ENCODE measurements at places on chromosomes 16 and 17.

DNA sequence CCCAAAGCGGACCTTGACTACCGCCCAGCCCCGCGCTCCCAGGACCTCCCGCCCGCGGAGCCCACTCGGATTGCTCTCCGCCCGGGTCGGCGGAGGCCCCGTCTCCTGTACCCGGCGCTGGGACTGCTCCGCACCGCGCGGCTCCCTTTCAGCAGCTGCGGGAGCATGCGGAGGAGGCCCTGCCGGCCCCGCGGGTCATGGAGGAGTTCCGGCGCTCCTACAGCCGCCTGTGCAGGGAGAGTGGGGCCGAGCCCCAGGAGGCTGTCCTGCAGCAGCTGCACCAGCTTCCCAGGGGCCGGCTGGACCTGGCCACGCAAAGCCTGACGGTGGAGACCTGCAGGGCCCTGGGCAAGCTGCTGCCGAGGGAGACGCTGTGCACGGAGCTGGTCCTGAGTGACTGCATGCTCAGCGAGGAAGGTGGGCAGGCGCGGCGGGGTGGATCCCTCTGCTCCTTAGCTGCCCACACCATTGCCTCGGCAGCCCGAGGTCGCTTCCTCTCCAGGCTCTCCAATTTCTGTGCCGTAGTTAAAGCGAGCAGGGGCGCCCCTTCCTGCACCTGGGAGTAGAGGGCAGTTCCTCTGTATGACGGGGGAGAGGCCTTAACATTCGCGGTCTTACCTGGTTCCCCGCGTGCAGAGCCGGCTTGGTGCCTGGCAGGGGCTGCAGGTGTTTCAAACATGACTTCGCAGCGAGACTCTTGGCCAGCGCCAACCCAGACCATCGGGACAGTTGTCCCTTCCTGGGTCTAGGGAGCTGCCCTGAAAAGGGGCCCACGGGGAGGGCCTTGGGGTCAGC lies 539 bp downstream of the LRRC45 start:
- DNase-seq, result no peak

- DNase-seq, result no peak
Observed at GRCh38 chr16:56267888-56268287, 76.6 kb downstream of the GNAO1 start.

DNA sequence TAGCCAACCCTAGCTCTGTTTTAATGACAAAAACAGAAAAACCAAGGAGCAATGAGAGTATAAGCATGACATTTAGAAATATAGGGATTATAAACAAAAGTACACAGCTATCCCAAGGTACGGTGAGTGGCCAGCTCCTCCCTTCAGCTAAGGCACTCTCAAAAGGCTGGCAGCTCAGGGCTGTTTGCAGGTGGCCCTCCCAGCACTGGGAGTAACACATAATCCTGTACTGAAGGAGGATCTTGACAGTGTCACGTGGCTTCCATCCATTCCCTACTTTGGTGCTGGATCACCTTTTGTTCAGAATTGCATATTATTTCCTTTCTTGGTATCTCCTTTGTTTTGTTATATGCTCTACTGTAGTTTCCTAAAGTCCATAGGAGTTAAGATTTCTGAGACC lies 500.8 kb downstream of the KCNJ18 start:
- DNase-seq, result no peak

DNA sequence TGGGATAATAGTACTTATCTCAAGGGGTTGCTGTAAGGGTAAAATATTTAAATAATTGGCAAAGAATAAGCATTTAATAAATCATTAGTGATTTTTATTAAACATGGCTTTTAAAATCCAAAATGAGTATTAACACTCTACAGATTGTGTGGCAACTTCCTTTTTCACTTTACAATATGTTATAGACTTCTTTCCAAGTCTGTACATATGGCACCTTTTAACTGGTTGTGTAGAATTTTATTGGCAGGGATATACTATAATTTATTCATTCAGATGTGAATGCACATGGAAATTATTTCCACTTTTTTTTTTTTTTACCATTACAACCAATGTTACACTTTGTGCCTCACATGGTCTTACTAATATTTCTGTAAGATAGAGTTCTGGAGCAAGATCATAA lies 15.7 kb upstream of the NLRP1 start:
- no peak for DNase-seq

DNA sequence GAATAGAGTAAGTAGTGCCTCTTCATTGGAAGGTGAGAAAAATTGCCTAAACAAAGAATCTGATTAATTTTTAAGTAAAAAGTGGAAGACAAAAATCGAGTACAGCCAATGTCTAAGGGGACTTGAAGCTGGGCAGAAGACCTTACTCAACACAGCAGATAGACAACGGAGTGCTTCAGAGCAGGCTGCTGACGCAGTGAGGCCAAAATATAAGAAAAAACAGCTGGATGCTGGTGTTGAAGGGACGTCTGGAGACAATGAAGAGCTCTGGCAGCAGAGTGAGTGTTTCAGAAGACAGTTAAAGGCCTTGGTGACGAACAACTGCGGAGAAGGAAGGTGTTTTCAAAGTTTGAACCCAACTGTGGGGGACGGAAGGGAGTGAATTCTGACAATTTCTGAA lies 169.8 kb downstream of the MRTFB start:
- no peak for DNase-seq

GRCh38 chr17:73895157-73895556 lies 250.9 kb upstream of the SDK2 start:
- DNase-seq, result no peak

DNA sequence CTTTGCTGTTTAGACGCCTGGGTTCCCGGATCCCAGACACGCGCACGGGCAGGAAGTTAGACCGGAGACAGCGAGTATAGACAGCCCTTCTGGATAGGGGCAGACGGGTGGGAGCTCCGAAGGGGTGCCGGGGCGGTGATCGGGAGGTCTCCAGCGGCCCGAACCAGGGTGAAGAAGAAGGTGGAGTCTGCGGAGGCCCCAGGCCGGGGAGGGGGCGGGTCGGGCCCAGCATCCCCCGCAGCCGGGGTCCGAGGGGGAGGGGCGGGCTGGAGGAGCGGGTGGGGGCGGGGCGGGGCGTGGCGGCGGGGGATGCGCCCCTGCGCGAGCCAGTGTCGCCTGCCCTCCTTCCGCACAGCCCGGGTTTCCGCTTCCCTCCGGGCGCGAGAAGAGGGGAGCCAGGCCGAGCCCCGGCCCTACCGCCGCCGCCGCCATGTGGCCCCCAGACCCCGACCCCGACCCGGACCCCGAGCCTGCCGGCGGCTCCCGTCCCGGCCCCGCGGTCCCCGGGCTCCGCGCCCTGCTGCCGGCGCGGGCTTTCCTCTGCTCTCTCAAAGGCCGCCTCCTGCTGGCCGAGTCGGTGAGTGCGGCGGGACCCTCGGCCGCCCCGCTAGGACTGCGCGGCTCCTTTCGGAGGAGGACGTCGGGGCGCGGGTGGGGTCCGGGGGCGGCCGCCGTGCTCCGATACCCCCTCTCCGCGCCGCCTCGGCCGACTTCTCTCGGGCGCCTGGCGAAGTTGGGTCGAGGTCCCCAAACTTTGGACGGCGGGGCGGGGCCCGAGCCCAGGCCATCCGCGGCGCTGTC lies at the start of gene CMTM3:
CMTM3 (plus strand) TSS at position 329 of the 801 bp plus-strand sequence; CDS start at position 431, 102 bp downstream.
- peak; percentile 63 for DNase-seq

DNA sequence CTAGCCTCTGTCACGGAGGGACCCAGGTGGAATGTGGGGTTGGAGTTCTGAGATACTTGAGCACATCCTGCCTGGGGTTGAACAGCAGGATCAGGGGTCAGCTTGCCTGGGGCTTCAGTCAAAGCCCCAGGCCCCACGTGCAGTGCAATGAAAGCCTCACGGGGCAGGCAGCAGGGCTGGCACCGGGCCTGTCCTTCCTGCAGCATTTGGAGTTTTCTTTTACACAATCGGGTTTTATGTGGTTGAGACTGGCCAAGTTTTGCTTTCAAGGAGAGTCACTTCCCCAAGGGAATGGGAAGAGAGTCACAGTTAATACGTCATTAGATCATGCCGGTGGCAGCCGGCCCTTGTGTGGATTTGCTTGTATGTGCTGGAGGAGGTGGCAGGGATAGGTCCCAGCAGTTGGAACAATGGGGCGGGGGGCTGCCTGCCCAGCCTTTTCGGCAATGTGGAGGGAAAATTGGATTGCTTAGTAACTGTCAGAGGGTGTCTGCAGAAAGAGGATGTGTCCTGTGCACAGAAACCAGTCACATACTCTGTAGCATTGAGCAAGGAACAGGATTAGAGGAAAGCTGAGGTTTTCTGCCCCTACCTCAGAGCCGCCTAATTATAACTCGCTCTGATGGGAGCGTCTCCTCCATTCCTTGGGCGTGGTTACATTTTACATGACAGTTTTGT lies 4.5 kb downstream of the RMI2 start:
- DNase-seq, result no peak

DNA sequence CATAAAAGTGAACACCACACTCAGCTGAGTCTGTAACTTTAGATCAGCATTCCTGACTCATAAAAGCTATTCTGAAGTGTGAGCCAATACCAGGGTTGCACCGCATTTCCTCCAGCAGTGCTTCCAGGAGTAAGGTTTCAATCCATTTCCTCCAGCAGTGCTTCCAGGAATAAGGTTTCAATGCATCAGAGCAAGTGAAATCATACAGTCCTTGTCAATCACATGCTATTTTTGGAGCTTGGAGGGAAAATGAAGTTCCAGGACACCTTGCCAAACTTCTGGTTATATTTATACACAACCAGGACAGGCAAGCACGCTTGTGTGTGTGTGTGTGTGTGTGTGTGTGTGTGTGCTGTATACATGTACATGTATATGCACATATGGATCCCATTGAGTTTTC lies 327.6 kb downstream of the GRIN2A start:
- no peak for DNase-seq

GRCh38 chr16:84641643-84642358 lies 6.5 kb upstream of the KLHL36 start:
- no peak for DNase-seq

GRCh38 chr17:80265205-80266068 lies 4.8 kb downstream of the RNF213 start:
- DNase-seq, result no peak

DNA sequence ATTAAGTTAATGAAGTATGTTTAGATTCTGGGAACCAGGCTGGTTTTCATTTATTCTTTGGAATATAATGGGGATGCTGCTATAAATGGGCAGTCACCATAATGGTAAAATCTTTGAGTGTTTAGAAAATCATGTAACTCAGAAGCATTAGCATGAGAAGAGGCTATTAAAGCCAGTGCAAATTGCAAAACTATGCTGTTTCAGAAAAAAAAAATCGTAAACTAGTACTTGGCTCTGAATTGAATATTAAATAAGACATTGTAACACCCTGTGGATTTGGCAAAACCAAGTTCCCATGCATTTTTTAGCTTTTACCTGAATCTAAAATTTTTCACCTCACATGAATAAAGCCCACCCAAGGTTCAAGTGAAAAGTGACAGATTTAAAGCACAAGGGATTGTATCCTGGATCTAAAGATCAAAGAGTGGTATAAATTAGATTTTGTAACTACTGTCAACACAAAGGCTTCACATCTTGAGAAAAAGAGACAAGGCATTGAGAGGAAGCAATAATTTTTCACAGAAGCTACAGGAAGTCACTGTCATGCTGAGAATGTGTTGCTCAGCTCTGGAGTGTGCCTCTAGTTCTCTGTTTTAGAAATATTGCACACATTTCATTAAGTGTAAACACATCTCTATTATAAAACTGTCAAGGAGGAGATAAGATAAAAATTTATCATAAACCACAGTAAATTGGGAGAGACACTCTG lies 142.2 kb downstream of the ABCA8 start:
- no peak for DNase-seq

DNA sequence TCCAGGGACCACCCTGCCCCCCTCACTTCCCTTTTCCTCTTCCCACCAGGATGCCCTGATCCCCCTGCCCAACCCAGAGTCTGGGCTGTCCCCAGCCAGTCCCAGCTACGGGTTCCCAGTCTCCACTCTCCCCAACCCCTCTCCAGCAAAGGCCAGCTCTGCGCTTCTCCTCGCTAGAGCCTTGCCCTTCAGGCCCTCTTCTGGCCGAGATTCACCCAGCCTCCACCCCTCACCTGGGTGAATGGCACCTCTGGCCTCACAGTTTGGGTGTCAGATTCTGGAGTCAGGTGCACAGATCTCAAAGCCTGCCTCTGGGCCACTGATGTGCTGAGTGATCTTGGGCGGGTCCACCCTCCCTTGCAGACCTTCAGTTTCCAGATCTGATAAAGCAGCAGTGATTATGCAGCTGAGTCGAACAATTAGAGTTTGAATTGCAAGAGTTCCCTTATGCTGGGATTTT lies 185.6 kb upstream of the TNRC6C start:
- DNase-seq, result peak; percentile 25

DNA sequence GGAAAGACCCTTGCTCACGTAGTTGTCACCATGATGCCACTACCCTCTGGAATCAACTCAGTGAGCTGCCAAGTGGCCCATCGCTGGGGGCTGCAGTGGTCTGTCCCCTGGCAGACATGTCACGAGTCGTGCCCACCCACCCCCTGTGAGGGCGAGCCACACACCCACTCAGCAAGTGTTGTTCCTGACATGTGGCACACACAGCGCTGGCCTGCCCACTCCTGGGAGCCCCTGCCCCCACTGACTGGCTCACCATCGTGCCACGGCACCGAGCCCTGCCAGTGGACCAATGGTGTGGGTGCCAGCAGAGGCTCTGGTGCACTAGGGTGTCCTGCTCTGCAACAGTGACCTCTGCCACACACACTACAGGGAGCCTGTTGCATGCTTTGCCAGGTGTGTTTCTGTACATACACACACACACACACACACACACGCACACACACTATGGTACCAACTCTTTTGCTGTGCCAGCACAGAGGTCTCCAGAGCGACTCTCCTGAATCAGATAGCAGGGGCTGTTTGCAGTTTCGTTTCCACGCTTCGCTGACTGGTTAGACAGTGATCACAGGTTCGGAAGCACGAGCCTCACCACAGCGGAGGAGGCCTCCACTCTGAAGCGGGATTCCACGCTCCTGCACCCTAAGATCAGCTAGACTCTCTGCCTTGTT lies 7.7 kb downstream of the RTN4RL1 start:
- DNase-seq, result no peak

GRCh38 chr16:35748621-35749252 lies 2289.3 kb downstream of the TP53TG3F start:
- DNase-seq, result no peak

DNA sequence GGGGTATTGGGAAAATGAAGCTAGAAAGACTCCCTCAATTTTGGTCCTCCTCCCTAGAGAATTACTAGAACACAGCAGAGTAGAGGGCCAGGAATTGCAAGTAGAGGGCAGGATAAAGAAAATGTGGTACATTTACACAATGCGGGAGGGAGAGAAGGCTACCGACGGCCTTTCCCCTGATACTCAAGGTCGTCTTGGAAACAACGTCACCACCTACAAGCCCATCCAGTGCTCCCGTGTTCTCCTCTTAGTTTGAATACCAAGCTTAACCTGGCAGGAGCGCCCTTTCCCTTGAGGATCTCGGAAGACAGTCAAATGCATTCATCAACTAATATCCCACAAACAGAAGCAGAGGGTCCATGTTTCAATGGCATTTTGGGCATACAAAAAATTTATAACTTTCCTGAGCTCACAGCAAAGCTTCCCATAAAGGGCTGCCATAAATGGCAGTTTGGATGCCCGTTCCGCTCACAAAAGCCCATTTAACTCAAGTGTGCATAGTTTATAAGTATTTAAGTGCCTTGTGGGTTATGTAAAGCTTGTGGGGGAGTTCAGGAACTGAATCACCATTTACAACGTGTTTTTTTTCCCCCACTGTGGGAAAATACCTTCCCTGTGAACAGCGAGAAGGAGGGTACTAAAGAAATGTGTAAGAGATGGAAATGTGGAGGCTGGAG lies 414.6 kb downstream of the SLC39A11 start:
- no peak for DNase-seq

GRCh38 chr17:1183171-1183873 lies 3.5 kb upstream of the ABR start:
- DNase-seq, result no peak

- DNase-seq, result no peak
Observed at GRCh38 chr17:40068584-40068916, 5.8 kb downstream of the THRA start.

- DNase-seq, result no peak
Observed at GRCh38 chr16:29901607-29901945, 1.3 kb downstream of the ASPHD1 start.
